ENCODE measurements at places on chromosomes 2 and 18. TPM values are rescaled to one million over a fixed set of nuclear protein-coding genes. Genes with fewer than 3 reads are reported as not detected.
A peak's percentile ranks its signal among the peaks of the same experiment; 100 is the strongest.

The CRYGD gene
- total RNA-seq, result not detected

The LONRF2 gene
- 0.84 TPM for total RNA-seq

DNA sequence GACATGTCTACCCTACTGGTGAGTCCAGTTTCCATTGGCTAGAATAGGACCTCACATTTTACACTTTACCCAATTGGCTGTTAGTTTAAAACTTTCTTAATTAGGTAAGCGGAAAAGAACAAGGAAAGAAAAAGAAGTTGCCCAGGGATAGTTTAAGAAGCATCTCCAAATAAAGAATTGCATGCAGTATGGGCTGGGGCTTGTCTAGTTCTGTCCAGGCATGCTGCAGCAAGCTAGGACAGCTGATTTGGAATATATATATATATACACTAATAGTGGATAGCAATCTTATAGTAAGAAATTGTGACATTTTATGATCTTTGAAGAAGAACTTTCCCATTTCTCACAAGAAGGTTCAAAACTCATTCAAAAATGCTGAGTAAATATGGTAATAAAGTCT is 90.0 kb upstream of the ERBB4 start:
- DNase-seq, result no peak

DNA sequence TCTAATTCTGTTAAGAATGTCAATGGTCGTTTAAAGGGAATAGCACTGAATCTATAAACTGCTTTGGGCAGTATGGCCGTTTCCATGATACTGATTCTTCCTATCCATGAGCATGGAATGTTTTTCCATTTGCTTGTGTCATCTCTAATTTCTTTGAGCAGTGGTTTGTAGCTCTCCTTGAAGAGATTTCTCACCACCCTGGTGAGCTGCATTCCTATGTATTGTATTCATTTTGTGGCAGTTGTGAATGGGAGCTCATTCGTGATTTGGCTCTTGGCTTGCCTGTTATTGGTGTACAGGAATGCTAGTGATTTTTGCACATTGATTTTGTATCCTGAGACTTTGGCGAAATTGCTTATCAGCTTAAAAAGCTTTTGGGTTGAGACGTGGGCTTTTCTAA is 38.3 kb upstream of the WDR75 start:
- DNase-seq, result peak; percentile 78

All from RPMI7951 (cell line).